ENCODE measurements at places on chromosomes 3 and 15.

- no peak for DNase-seq
Measured at GRCh38 chr3:23735062-23735461, 70.7 kb upstream of the UBE2E1 start.

DNA sequence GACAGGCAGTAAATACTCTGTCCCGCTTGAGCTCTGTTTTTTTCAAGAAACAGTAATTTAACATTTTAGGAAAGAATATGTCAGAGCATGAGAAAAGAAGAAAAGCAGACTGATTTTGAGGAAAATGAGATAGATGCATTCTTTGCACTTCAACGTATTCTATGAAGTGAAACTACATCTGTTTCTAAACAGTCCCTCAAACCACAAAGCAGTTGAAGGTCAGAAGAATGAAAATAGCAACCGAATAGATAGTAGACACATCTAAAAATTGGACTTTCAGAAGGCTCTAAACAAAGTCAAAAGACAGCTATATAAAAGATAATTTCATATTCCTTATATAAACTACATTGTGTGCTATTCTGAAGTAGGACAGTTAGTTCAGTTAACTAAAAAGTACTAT is 172.6 kb upstream of the LRRC3B start:
- no peak for DNase-seq

DNA sequence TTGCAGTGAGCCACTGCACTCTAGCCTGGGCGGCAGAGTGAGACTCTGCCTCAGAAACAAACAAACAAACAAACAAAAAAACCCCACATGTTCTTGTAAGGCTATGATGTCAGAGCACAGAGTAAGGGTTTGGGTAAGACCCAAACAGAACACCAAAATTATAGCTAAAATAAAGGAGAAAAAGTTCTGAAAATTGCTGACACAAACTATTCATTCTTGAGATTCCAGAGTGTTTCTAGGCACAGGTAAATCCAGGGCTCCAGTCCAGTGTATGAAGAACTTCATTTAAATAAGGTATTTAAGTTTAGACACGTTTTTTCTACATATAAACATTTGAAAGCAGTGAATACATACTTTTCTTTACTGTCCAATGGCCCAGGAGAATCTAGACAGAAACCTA is 3.9 kb downstream of the CDC25A start:
- no peak for DNase-seq

DNA sequence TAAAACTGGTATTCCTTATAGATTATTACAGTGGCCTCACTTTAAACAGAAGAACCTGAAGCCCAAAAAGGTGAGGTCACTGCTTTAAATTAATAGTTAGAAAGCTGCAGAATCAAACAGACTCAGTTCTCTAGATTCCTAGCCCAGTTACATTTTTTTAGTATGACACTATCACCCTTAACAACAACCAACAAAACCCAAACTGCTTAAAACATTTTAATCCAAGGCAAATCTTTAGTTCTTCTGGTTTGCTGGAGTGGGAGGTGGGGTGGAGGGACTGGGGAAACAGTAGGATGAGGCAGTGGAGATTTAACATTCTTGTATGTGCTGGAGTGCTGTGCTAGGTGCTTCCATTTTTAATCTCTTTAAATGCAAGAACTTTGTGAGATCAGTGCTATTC is 631.6 kb upstream of the KCNMB2 start:
- DNase-seq = no peak

- no peak for DNase-seq
Measured at GRCh38 chr15:100713163-100713867, 110.9 kb downstream of the ASB7 start.

- DNase-seq = no peak
Measured at GRCh38 chr3:124325248-124325647, 333.3 kb upstream of the ROPN1 start.

DNA sequence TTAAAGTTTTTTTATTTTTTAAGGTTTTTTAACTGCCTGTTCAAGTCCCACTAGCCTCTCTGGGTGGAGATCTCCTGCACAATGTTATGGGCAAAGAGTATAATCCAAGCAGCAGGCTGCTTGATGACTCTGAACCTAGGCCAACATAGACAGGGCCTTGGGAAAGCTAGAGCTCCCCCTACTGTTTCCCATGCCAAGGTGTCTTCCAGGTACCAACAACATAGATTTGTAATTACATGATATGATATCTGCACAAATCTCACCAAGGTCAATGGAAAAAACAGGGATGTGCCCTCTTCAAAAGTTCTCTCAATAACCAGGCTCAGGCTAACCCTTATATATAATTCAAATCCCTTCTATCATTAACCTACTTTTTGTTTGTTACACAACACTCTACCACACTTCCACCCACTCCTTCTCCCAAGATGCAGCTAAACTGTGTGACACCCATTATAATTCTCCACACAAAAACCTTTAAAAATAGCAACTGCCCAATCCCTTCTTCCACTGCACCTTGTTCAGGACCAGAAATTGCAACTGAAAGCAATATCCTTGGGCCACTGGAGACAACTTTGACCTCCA is 43.8 kb downstream of the RBM15B start:
- no peak for DNase-seq

DNA sequence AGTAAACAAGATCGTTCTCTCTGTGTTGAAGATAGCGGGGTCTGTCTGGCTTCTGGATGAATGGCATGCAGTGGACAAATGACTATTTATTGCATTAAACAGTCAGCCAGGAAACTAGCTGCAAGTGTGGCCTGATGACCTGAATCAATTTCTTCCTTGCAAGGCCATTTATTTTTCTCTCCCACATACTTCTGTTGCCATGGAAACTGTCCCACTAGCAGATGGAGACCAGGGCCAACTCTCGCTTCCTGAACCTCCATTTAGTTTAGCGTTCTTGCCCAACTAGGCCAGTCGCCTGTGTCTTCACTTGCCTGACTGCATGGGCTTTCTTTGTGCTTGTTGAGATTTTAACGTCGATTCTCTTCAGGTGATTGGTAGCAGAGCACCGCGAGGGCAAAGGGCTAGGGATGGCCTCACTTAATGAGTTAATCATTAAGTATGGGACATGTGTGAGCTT is 27.6 kb downstream of the LMCD1 start:
- DNase-seq = no peak

- DNase-seq = no peak
Measured at GRCh38 chr15:20671675-20672074, 130.1 kb upstream of the GOLGA6L6 start.
